Gastroesophageal sphincter (tissue), 4 donors: ENCODE measurements at places on chromosomes 1 and 21.

DNA sequence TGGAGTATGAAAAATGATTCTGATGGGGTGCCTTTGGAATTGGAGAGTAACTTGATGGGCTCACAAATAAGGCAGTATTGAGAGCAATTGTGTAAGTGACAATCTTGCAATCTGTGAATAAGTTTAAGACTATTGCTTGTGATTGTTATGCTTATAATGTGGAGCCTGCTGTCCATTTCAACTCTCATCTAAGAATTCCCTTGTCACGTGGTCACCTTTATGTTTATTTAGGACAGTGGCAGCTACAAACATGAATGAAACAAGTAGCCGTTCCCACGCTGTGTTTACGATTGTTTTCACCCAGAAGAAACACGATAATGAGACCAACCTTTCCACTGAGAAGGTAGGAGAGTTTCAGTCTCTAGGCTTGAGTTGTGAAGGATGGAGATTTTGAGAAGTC, 57.6 kb downstream of the KIF1B start:
- no peak for ATAC-seq

GRCh38 chr1:151729966-151730291, 8.6 kb downstream of the RIIAD1 start:
- no peak for ATAC-seq

GRCh38 chr1:64082459-64082858, 121.0 kb upstream of the UBE2U start:
- ATAC-seq = no peak

DNA sequence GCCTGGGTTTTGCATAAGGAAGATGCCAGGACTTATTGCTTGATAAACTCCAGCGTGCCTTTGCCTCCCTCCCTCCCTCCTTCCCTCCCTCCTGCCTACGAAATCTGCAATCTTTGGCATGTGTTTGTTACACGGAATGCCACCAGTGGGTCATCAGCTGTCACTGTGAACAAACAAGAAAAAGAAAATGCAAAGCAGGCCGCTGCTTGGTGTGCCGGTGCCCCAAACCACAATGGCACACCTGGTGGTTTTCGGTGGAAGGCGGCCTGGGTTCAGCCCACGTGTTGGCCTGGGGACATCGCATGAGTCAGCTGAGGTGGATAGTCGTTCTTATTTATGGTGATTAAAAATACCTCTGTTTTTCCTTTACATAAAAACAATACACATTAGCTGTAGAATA, 16.3 kb upstream of the IFNLR1 start:
- no peak for ATAC-seq

DNA sequence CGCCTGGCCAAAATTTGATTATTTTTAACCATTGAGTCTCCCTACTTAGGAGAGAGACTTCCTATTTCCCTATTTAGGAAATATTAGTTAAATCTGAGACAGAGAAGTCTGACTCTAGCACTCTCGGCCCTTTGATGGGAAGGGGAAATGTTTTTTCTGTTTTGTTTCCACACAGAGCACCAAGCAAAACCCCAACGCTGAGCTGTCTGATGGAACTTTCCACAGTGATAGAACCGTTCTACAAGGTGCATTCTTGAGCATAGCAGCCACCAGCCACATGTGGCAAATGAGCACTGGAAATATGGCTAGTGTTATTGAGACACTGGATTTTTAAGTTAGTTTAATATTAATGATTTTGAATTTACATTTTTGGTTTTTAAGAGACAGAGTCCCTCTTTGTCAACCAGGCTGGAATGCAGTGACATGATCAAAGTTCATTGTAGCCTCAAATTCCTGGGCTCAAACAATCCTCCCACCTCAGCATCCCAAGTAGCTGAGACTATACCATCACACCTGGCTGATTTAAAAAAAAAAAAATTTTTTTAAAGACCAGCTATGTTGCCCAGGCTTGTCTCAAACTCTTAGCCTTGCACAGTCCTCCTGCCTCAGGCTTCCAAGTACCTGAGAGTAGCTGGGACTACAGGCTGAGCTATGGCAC, 77.3 kb upstream of the GALNT2 start:
- ATAC-seq = no peak

DNA sequence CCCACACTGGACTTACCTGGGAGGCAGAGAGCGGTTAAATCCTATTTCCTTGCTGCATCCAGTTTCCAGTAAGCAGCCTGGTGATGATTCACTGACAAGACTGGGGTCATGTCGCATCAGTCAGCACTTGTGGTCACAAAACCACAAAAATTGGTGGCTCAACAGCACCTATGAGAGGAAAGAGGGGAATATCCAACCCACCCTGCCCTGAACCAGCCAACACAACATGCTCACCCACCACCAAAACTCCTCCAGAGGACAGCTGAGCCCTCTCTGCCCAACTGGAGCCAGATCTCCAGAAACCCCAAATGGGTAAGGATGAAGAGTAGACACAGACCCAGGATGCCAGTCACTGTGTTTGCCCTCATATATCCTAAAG, 64.0 kb downstream of the CD46 start:
- no peak for ATAC-seq

GRCh38 chr21:16309250-16309971, 579.6 kb downstream of the USP25 start:
- ATAC-seq = no peak

DNA sequence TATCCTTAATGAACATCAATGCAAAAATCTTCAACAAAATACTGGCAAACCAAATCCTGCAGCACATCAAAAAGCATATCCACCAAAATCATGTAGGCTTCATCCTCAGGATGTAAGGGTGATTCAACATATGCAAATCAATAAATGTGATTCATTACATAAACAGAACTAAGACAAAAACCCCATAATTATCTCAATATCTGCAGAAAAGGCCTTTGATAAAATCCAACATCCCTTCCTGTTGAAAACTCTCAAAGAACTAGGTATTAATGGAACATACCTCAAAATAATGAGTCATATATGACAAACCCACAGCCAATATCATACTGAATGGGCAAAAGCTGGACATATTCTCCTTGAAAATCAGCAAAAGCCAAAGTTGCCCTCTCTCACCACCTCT, 54.6 kb upstream of the DEPDC1 start:
- no peak for ATAC-seq

- no peak for ATAC-seq
Observed at GRCh38 chr1:25194054-25194453, 38.2 kb downstream of the SYF2 start.

GRCh38 chr1:40383488-40384412, 10.2 kb downstream of the SMAP2 start:
- no peak for ATAC-seq

GRCh38 chr1:94887603-94888171, 39.2 kb downstream of the CNN3 start:
- ATAC-seq = no peak

GRCh38 chr1:29515170-29515955, 279.0 kb downstream of the PTPRU start:
- no peak for ATAC-seq

- no peak for ATAC-seq
Observed at GRCh38 chr1:107181253-107181969, 40.6 kb downstream of the NTNG1 start.

GRCh38 chr21:21673959-21674358, 675.8 kb downstream of the NCAM2 start:
- ATAC-seq = no peak

- no peak for ATAC-seq
Observed at GRCh38 chr1:244010191-244010590, 40.9 kb upstream of the ZBTB18 start.

DNA sequence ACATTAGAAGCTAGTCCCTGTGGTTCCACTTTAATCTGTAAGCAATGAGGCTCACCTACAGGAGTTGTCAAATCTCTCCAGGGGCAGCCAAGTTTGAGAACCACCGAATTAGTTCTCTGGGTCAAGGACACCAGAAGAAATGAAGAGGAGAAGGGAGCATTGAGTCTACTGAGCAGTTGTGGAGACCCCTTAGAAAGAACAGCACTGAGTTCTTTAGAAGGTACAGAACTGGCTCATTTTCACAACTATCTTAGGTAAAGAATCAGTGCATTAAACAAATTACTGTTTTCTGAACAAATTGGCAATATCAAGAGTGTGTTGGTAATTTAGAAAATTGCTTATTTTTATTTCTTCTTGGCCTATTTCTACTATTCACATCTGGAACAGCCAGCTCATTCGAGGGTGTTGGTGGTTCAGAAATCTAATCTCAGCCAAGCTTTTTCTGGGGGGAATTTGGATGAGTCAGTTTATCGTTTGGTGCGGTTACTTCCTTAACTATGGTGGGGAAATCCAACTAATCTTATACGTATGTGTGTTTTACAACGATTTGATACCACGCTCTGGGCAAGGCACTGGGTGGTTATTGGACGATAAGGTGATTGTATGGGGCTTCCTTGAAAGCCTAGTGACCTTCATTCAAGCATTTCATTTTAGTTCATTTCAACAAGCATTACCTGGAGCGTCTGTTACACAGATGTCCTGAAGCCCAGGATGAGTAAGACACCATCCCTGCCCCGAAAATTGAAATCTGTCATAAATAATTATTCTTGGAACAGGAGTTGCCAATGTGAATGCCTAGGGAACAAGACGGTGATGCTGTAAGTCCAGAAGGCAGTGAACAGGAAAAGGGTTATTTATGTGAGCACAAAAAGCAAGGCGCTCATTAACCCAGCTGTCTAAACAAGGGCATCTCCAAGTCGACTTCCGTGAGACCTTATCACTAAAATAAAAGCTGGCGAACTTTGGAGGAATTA, 52.0 kb upstream of the TMPRSS2 start:
- ATAC-seq = no peak

DNA sequence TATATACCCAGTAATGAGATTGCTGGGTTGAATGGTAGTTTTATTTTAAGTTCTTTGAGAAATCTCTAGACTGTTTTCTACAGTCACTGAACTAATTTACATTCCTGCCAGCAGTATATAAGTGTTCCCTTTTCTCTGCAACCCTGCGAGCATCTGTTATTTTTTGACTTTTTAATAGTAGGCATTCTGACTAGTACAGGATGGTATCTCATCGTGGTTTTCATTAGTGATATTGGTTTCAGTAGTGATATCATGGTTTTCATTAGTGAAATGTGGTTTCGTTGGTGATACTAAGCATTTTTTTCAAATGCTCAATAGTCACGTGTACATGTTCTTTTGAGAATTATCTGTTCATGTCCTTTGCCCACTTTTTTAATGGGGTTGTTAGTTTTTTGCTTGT, 316.8 kb downstream of the PTBP2 start:
- no peak for ATAC-seq

DNA sequence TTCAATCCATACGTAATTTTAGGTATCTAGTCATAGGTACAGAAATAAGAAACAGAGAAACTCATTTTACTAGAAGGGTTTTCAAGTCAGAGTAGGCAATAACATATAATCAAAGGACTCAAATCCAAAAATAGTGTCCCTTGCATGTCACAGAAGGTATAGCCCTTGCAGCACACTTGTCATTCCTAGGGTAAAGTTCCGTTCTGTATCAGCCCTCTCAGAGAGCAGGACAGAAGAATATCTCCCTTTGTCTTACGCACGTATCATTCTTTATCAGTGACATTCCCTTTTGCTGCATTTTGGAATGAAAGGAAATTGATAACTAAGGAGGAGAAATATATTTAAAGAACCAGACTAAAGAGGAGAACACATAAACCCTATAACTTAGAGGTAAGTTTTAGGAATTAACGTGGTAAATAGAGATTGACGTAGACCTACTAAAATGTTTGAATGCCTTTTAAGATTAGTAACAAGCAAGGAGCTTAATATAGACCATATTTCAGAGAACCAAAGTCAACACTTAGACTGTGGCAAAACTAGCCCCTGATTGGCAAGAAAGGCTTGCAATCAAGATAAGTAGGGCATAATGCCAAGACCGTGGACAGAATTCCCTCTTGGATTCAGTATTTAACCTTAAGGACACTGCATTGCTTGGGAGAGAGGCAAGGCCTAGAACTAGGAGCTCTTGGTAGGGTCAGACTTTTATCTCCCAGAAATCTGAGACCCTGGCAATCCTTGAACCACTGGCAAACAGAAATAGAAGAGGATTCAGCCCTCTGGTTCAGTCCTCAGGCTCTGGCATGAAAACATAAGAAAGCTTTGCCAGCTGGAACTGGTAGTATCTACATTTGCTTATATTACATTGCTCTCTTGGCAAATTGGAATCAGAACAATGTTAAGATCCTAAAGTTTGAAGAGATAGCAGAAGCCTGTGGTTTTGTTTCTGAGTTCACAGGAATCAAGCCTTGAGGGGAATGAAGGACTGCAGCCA, 232.1 kb downstream of the ASTN1 start:
- no peak for ATAC-seq

DNA sequence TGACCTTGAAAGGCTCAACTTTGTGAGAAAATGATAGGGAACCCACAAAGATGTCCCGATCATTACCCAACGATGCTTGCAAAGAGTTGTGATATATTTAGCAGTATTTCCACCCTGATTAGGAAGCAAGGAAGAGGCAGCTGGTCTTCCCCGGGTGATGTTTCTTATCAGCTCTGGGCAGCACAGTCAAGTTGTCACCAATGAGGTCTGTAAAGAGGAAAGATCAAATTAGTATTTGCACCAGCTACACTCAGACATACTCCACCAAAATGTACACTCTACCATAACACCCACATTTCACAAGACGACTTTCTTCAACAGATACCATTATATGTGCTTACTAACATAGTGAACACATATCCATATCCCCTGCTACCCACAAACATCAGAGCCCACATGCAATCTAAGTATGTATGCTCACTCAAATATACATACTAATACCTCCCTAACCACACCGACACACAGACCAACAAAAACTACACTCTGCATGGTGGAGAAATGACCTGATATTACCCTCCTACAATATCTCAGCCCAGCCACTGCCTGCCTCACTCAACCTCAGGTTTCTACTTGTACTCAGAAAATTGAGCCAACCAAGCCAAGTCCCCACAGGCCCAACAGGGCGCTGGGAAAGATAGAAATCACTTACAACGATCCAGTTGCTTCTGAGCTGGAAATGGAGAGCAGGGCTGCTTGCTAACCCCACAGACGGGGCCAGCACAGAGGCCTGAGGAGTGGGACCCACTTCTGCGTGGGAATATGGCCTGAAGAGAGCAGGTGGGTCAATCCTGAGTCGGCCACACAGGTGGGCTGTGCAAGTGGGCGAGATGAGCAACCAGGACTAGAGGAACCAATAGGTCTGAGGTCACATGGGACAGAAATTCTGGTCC, 4.6 kb upstream of the BTG2 start:
- no peak for ATAC-seq
